ENCODE measurements at places on chromosomes 7 and 10. TPM values are rescaled to one million over a fixed set of nuclear protein-coding genes. Genes with fewer than 3 reads are reported as not detected.

DNA sequence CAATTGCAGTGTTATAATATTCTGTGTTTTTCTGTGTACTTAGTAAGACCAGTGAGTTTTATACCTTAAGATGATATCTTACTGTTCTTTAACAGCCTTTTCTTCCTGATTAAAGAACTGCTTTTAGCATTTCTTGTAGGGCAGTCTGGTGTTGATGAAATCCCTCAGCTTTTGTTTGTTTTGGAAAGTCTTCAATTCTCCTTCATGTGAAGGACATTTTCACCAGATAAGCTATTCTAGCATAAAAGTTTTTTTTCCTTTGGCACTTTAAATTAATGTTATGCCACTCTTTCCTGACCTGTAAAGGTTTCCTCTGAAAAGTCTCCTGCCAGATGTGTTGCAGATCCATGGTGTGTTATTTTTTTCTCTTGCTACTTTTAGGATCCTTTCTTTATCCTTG lies 1059.8 kb downstream of the LRMDA start:
- DNase-seq = no peak

- no peak for DNase-seq
Observed at GRCh38 chr10:127349737-127350136, 153.3 kb upstream of the INSYN2A start.

DNA sequence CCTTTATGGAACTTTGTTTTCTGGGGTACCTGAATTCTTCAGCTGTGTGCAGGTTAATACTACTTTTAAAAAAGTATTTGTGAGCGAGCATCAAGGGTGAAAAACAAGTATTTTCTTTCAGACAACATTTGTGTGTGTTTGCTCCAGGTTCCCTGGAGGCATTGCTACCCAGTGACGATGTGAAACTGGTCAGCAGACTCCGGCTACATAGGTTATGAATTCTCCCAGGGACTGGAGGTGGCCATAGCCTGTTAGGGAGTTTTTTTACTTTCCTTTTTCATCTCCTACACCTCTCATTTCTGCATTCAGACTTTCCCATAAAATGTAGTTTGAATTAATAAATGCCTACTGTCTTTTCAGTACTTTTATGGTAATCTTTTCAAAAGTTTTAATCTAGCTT lies 7.6 kb downstream of the AKR1D1 start:
- DNase-seq = no peak

DNA sequence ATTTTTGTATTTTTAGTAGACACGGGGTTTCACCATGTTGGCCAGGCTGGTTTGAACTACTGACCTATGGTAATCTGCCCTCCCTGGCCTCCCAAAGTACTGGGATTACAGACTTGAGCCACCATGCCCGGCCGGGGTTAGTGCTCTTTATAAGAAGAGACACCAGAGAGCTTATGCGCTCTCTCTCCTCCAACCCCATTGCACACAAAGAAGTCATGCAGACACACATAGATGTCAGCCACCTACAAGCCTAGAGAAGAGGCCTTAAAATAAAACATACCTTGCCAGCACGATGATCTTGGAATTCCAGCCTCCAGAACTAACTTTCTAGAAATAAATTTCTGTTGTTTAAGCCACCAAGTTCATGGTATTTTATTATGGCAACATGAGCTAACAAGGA lies 10.0 kb upstream of the FAM53B start:
- DNase-seq = no peak

DNA sequence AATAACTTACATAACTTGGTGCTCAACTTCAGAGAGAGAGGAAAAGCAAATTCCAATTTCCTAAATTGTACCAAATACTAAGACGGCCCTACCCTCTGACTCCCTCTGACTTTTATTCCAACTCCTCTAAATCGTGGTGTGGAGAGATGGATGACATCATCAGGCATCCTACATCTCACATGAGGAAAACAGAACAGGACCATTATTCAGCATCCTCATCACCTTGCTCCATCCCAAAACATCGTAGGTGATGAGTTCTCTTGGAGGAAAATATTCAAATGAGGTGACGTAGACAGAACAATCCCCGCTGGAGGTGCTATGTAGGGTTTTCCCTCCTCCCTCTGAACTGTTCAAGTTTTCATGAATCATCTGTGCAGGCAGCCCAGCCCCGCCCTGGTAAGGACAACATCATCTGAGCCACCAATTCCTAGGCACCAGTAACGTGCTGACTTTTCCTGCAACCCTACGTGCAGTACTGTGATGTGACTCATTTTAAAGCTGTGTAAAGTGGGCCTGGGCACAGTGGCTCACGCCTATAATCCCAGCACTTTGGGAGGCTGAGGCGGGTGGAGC lies 167.2 kb downstream of the CALN1 start:
- DNase-seq = no peak

- DNase-seq = no peak
Observed at GRCh38 chr10:36194276-36194675, 552.2 kb upstream of the FZD8 start.

GRCh38 chr10:66295602-66296001 lies 630.2 kb upstream of the LRRTM3 start:
- DNase-seq = no peak

- DNase-seq = no peak
Observed at GRCh38 chr10:99996671-99997648, 12.8 kb downstream of the DNMBP start.

CLCN1 gene
- 0.16 TPM for total RNA-seq

STAG3 gene
- total RNA-seq = 54.2 TPM

CPN1 gene
- not detected for total RNA-seq

DYNC1I1 gene
- not detected for total RNA-seq

CARD11 gene
- 83.3 TPM for total RNA-seq

Measured in activated naive CD4-positive, alpha-beta T cell treated with anti-CD3 and anti-CD28 coated beads, Interleukin-2, amount 50 U/mL, for 72 hours (primary cell).